ENCODE measurements at places on chromosomes 5 and 9. TPM values are rescaled to one million over a fixed set of nuclear protein-coding genes. Genes with fewer than 3 reads are reported as not detected.

Gene KIF24
- total RNA-seq: 4.5 TPM

DNA sequence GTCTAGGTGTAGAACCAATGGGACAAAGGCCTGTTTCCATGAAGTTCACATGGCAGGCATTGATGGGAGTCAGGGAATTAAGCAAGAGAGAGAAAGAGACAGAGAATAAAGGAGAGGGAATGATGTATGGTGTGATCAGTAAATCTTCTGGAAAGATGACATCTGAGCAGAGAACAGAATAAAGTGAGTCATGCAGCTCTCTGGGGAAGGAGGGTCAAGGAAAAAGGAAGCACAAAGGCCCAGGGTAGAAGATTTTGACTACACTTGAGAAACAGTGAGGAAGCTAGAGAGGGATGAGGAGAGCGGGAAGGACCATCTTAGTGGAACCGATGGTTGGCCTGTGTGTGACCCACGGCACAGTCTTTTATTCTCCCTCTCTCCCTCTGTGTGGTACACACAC lies 425.9 kb downstream of the SPOCK1 start:
- no peak for DNase-seq

GRCh38 chr5:118701791-118702190 lies 286.6 kb downstream of the DTWD2 start:
- no peak for DNase-seq

GRCh38 chr5:114166081-114166480 lies 195.8 kb upstream of the KCNN2 start:
- DNase-seq: no peak

GRCh38 chr5:80676706-80677105 lies 21.9 kb upstream of the DHFR start:
- DNase-seq: no peak

DNA sequence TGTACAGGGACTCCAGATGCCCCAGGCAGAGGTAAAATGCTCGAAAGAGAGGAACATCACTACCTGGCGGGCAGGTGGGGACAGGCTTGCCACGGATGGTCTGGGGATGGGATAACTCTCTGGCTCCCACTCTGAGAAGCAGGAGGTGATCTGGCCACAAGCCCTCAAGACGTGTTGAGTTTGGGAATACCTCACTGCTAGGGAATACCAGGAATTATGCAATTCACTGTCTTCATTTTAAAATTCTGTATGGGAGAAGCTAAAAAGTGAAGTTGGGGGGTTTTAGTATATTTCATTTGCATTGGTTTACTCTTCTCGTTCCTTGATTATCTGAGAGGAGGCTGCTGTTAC lies 510.4 kb downstream of the CCDC171 start:
- DNase-seq: no peak

Gene SLC30A5
- 67.2 TPM for total RNA-seq

DNA sequence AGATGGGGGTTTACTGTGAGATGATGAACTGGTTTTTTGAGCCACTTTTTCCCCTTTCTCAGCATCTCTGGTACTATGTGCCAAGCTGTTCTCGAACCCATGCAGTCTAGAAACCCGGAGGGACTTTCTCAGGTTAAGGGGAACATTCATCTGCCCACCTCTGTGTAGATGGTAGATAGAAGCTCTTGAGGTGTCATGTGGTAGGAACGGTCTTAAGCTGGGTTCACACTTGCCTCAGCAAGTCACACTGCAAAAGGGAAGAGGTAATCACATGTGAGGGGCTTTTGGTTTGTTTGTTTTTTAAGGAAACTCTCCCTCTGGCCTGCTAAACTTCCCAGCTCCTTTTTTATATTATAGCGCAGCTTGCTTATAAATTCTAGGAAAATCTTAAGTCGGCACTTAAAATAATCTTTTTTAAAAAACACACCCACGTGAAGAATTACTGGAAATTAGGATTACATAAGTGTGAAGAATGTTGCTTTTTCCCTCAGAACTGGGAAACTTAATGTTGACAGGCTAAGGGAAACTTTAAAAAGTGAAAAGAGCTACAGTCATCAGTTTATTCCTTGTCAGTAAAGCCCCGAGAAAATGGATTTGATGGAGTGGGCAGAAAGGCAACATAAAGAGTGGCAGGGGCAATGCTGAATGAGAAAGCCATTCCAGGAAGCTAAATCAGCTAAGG lies 430.3 kb downstream of the ARHGEF28 start:
- no peak for DNase-seq

DNA sequence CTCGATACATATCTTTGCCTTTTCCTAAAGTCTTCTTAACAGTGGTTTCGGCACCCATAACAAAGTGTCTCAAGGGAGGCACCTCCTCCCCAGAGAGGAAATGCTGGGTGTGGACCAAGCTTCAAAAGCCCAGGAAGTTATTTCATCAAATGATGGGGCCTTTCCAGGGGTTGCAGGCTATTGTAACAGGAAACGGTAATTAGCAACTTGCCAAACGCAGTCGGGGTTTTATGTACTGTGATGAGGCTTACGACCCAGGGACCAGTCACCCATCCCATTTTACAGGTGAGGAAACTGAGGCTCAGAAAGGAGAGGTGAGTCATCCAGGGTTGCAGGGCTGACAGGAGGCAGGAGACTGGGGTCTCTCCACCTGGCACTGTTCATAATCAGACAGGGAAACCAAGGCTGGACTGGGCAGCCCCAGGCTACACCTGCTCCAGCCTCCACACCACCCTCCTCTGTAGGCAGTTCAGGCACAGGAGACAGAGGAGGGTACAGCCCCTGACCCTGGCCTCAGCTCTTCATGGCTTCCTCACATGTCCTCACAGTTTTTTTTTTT lies 30.0 kb upstream of the SUSD3 start:
- no peak for DNase-seq

- DNase-seq: no peak
Measured at GRCh38 chr9:134978272-134978671, 60.6 kb upstream of the FCN1 start.

DNA sequence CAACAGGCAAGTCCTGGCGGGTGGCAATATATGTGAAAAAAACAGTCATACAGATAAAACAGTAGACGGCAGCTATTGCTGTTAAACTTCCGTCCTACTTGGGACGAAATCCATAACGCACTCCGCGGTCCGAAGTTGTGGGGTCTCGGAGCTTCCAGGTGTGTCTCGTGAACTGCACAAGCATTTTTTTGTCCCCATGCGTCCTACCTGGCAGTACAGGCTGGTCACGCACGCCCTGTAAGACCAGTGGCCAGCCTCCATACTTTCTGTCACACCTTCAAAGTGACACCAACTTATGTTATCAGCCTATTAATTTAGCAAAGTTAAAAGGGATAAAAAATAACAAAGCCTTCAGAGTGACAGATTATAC lies 51.3 kb downstream of the TGFBI start:
- no peak for DNase-seq

GRCh38 chr5:147403651-147404640 lies 105.9 kb downstream of the DPYSL3 start:
- DNase-seq: no peak

DNA sequence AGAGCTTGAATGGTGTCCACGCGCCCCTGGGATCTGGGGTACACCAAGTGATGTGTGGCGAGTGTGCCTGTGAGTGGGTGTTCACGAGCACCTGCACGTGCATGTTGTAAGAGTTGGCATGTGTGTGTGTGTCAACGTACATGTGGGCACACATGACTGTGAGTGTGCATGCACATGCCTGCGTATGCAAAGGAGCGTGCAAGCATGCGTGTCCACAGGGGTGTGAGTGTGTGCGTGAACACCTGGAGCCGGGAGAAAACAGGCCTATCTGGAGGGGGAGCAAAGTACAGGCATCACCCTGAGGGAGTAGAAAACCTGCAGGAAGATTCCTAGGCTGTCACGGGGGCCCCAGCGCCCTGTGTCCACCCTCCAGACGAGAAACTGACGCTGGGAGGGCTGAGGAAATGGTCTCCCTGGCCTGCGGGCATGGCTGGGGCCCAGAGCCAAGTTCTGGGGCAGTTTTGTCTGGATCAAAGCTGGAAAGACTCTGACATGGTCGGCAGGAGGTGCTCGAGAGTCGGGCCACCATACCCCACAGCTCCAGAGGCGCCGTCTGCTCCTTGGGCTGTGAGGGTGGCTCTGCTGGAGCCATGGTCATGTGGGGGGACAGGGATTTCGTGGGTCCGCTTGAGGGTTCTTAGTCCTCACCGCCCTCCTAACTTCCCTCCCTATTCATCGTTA lies 31.8 kb downstream of the PTGES start:
- DNase-seq: peak; percentile 55

- peak; percentile 74 for DNase-seq
Measured at GRCh38 chr5:60843386-60843935, 608 bp downstream of the ELOVL7 start.

DNA sequence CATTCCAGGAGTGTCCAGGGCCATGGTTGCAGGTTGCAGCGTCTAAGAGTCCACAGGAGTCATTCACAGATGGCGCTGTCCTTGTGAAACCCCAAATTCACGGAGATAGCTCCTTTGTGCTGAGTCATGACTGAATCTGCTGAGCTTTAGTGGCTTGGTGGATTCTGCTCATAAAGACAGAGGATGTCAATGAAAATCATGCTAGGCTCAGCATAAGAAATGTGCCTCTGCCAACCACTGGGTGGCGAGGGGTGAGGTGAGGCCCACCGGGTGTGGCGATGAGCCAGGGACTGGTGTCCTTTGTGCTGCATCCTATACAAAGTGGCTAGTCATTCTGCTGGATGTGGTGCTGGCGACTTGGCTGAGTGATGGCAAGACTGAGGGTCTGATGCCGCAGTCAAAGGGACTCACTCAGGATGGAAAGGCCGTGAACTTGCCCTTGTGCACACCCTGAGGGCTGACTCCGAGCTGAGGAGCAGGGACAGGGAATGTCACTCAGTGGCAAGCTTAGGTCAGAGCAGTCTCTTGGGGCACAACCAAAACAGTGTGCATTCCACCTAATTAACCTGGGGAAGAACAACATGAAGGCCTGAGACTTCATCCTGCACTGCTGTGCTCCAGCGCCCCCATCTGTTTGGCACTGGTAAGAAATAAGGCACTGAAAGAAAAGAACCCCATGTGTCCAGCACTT lies 71.5 kb downstream of the DAP start:
- DNase-seq: peak; percentile 84

Gene RASGEF1C
- 1.4 TPM for total RNA-seq

GRCh38 chr5:153964191-153964879 lies 74.4 kb downstream of the FAM114A2 start:
- DNase-seq: peak; percentile 46

Gene TYRP1
- total RNA-seq: 0.26 TPM

GRCh38 chr5:136090319-136090718 lies 42.3 kb upstream of the SMAD5 start:
- no peak for DNase-seq

DNA sequence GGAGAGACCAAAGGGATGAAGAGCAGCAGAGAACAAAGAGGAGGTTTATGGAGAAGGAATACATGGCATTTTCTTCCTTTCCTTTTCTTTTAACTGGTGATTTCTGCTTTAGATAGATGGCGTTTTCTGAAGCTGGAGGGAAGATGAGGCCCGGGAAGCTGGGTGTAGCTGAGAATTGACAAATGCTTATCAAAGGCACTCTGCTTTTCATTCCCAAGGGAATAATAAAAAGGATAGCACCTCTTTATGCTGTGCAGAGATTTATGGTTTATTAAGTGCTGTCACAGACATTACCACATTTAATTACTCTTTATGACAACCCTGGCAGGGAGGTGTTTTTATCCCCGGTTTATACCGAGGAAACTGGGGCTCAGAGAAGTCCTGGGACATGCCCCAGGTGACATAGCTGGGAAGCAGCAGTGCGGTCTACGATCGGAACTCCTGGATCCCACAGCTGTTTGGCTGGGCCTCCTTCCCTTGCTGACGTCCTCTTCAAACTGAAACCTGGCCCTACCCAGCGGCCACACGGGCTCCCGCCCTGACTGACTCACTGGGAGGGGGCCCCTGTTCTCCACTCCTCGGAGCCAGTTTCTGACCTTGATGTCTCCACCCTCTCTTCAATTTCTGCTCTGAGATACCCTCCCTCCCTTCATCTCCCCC lies 8.2 kb upstream of the EPB41L4B start:
- peak; percentile 47 for DNase-seq

- DNase-seq: no peak
Measured at GRCh38 chr5:51806677-51807076, 423.4 kb downstream of the ISL1 start.

Gene NUTM2F
- total RNA-seq: not detected

DNA sequence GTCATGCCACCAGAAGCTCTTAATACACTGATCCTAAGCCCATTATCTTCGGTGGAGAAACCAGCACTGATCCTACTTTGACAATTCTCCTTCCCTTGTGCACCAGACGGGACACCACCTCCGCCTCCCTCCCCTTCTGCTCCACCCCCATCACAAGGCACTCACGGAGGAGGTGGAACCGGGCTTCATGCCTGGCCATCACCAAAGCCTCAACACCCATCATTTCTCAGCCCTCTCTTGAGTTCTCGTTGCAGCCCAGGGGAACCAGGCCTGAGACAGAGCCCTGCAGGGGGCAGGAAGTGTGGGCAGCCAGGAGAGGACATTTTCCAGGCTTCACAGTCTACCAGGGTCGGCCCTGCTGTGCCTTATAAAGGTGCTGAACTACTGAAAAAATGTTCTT lies 160.5 kb downstream of the GOLPH3 start:
- no peak for DNase-seq

GRCh38 chr5:175285261-175285660 lies 158.7 kb downstream of the DRD1 start:
- DNase-seq: no peak

GRCh38 chr5:33179301-33179700 lies 261.5 kb upstream of the TARS1 start:
- no peak for DNase-seq

Gene FAM163B
- total RNA-seq: 1.2 TPM

DNA sequence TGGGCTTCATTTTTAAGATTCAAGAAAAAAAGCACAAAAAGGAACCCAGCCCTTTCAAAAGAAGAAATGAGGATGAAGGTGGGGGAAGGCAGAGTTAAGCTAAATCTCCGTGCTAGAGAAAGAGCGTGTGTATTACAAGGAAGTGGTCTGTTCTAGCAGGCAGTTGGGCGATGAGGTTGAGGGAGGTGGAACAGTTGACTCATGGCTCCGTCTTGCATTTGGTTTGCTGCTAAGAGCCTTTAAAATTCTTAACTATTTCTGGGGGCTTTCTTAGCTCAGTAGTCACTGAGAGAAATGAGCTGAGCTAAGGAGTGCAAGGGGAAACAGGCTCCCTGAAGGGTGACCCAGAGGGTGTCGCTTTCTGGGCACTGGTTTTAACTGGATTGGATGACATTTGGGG lies 117.4 kb downstream of the GCNT1 start:
- no peak for DNase-seq

DNA sequence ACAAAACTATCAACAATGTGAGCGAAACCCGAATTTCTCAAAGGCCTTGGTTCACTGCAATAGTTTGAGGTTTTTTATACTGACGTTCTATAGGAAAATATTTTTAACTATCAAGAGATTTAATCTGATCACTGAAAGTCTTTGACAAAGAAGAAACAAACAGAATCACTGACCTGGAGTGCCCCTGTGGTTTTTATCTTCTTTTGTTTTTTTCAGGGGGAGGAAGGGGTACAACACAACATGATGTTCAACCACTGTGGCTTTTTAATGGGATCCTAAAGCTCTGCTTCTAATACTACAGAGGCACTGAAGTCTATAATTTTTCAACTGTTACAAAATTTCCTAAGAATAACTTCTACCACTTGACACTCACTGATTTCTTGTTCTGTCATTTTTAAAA lies 185.9 kb downstream of the AP3B1 start:
- no peak for DNase-seq
